Activated T-helper 1 cell treated with anti-CD3 and anti-CD28 coated beads, Interleukin-12 subunit alpha, Interleukin-12 subunit beta, Interleukin-2, Interleukin-4 antibody, amounts not matched to agents 30 ng/mL and 10 ng/mL and 1 ng/mL, durations not matched to agents 14 hours and 24 hours and 36 hours (primary cell): ENCODE measurements at places on chromosomes 2 and 18. TPM values are rescaled to one million over a fixed set of nuclear protein-coding genes. Genes with fewer than 3 reads are reported as not detected.

DNA sequence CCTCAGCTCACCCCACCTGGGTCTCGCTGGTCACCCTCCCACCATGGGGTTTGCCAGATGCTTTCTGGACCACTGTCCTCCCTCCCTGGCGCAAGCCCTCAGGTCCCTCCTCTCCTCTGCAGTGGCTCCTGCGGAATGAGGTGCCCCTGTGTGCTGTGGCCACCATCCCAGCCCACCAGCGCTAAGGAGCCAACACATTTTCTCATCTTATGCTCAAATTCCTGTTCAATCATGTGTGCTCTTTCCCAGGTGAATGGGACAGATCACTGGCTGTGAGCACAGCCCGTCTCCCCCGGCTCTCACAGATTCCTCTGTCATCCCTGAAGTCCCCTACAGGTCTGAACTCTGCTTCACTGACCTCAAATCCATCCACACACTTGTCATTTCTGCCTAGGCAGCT is 15.2 kb upstream of the CCDC74B start:
- DNase-seq, result no peak

DNA sequence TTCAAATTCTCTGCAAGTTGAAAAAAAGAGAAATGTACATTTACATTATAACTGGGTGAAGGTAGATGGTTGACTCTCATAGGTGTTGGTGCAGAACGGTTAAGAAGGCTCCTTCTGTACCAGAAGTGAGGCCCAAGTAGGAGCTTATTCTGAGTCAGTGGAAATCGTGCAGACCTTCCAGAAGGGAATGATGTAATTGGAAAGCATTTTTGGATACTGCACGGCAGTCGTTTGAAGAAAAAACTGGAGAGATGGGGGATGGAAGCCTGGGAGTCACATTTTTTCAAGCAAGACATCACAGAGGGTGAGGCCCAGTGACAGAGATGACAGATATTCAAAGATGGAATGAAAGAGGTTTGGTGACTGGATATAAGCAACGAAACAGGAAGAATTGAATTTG is 39.4 kb downstream of the HRH4 start:
- DNase-seq, result no peak

DNA sequence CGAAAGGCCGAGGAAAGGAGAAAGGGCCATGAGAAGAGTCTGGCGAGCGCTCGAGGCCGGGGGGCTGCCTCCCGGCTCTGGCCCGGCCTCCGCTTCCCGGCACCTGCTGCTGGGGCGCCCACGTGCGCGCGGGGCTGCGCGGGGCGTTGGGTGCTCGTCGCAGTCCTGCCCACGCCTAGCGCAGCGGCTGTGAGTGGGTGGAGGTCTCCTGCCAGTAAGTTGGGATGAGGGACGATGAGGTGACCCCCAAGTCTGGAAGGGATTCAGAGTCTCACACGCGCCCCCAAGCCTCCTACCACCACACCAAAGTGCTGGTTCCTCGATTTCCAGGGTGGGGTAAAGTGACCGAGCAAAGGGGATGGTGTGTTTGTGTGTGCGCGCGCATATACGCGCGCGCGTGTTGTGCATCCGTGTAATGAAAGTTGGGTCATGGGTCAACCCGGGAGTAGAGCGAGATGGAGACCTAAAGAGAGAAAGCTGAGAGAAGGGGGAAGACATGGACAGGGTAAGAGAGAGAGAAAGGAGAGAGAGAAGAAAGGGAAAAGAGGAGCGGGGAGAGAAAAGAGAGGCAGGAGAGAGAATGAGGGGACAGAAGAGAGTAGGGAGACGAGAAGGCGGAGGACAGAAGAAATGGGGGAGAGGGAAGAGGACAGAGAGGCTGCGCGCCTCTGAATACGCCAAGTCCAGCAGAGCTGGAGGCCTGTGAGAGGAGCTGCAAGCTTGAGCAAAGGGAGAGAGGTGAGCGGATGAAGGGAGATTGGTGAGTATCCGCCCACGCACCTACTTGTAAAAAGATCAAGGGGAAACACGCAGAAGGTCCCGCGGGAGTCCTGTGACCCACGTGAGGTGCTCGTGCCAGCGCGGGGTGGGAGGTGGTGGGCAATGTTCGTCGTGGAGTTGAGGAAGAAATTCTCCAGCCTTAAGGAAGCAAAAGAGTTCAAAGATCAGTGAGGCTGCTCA is 1.7 kb upstream of the NETO1 start:
- DNase-seq, result no peak

DNA sequence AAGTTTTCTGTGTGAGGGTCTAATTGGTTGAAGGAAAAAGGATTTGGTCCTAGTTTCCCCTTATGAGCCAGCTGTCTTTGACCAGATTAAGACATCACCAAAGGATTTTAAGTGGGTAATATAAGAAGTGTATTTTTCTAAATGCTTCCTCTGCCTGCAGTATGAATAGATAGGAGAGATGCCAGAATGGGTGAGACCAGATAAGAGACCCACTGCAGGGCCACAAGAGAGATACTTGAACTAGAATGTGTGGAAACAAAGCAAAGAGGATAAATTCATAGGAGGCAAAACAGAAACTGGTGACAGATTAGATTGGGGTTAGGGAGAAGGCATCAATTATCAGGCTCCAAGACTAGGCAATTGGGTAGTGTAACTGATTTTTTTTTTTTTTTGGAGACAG is 1.1 kb upstream of the HDHD2 start:
- no peak for DNase-seq

- no peak for DNase-seq
These were observed 433.7 kb upstream of the TNP1 start for GRCh38 chr2:217293607-217294006.

GRCh38 chr2:134718817-134719814 is at the start of gene TMEM163:
TMEM163 (minus strand) TSS chr2:134719000.
- no peak for DNase-seq

GRCh38 chr2:84963692-84964405 is 7.1 kb upstream of the KCMF1 start:
- DNase-seq, result no peak

- DNase-seq, result no peak
These were observed 33.4 kb upstream of the LPIN2 start for GRCh38 chr18:3046216-3046808.

Gene M1AP
- 0.10 TPM in 1 of 2 replicates, not detected in the other for total RNA-seq

Gene ASXL2
- total RNA-seq, result 48.9 and 54.4 TPM in 2 replicates

Gene APCDD1
- not detected in 2 replicates for total RNA-seq

Gene KCNJ3
- total RNA-seq, result not detected in 2 replicates

Gene FBXO41
- total RNA-seq, result 29.3 and 30.9 TPM in 2 replicates
